ENCODE measurements at places on chromosomes 3 and 15. TPM values are rescaled to one million over a fixed set of nuclear protein-coding genes. Genes with fewer than 3 reads are reported as not detected.

GRCh38 chr3:65984975-65985374, 53.7 kb downstream of the MAGI1 start:
- no peaks in the 10 kb centered on the region for H3K4me1 ChIP-seq
- no peak for DNase-seq
- no peaks in the 10 kb centered on the region for H3K36me3 ChIP-seq
- no peak overlapping the region for H3K4me3 ChIP-seq
- H3K27me3 ChIP-seq: no peaks in the 10 kb centered on the region

DNA sequence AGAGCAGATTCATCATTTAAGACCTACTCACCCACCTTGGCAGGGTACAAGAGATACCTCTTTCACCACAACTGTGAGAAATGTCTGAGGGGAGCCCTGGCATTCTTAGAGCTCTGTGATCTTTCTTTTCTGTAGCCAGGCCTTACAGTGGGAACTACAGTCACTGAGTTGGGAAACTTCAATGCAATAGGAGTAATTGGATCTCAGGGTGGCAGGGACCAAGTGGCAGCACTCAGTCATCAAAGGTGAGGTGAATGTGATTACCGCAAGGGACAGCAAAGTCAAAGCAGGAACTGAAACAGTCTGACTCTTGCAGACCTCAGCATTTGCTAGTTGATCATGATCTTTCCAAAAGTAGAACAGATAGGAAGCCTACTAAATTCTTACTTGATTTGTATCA, 7.2 kb upstream of the MCF2L2 start:
- H3K27me3 ChIP-seq: no peaks in the 10 kb centered on the region
- H3K4me1 ChIP-seq: no peaks in the 10 kb centered on the region
- no peak overlapping the region for H3K4me3 ChIP-seq
- no peaks in the 10 kb centered on the region for H3K36me3 ChIP-seq
- no peak for DNase-seq

DNA sequence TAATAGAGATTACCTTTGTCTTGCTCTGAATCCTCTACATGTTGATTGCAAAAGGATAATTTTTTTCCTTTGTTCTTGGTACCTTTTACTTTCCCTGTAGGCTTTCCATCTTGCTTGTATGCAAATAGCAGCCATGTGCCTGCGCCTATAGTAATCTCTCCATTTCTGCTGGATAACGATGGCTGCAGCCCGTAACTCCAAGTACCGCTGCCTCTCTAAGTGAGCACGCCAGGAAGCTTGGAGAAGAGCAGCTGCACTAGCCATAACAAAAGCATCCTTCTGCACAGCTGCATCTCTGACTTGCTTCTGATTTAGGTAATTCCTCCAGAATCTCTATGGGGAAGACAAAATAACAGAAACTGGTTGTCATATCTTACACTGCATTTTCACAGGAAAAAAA, 89.3 kb downstream of the NR2E3 start:
- DNase-seq: no peak
- no peaks in the 10 kb centered on the region for H3K4me1 ChIP-seq
- H3K27ac ChIP-seq: no peak overlapping the region
- H3K4me3 ChIP-seq: no peak overlapping the region
- H3K27me3 ChIP-seq: no peaks in the 10 kb centered on the region

GRCh38 chr3:13011573-13012220, 61.5 kb downstream of the IQSEC1 start:
- DNase-seq: peak; percentile 82
- H3K4me1 ChIP-seq: peaks cover 48% of the 10 kb centered on the region
- no peak overlapping the region for H3K4me3 ChIP-seq
- H3K27ac ChIP-seq: peak overlapping the region; percentile 61

DNA sequence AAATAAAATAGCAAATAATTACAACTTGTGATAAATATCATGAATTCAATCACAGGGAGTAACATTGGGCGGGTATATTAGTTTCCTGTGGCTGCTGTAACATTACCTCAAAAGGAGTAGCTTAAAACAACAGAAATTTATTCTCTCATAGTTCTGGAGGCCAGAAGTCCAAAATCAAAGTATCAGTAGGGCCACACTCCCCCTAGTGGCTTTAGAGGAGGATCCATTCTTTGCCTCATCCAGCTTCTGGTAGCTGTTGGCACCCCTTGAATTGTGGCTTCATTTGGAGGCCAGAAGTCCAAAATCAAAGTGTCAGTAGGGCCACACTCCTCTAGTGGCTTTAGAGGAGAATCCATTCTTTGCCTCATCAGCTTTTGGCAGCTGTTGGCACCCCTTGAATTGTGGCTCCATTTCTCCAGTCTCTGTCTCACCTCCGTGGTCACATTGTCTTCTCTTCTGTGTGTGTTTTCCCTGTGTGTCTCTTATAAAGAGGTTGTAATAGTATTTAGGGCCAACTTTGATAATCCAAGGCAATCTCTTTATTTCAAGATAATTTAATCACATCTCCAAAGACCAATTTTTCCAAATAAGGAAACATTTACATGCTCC, 3.1 kb upstream of the CFAP20DC start:
- no peaks in the 10 kb centered on the region for H3K4me1 ChIP-seq
- H3K4me3 ChIP-seq: no peak overlapping the region
- H3K27me3 ChIP-seq: no peaks in the 10 kb centered on the region
- DNase-seq: no peak
- no peak overlapping the region for H3K27ac ChIP-seq
- no peaks in the 10 kb centered on the region for H3K36me3 ChIP-seq

DNA sequence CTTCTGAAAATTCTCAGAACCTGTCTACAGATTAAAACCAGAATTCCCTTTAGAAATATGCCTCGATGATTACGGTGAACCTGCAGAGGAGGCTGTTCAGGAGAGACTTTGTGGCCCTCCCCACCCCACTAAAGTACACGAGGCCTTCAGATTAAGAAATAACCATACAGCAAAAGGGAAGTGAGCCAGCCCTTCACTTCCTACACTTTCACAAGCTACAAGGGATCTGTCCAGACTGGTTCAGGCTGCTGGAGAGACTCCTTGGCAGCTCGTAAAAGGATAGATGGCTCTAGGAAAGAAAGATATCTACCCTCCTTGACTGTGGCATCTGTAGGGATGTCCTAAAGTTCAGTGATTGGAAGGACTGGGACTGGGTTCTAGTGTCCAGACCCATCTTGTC, 102.6 kb downstream of the ALDH1A2 start:
- no peaks in the 10 kb centered on the region for H3K27me3 ChIP-seq
- H3K36me3 ChIP-seq: no peaks in the 10 kb centered on the region
- H3K4me1 ChIP-seq: no peaks in the 10 kb centered on the region
- no peak overlapping the region for H3K4me3 ChIP-seq
- DNase-seq: no peak
- no peak overlapping the region for H3K27ac ChIP-seq

DNA sequence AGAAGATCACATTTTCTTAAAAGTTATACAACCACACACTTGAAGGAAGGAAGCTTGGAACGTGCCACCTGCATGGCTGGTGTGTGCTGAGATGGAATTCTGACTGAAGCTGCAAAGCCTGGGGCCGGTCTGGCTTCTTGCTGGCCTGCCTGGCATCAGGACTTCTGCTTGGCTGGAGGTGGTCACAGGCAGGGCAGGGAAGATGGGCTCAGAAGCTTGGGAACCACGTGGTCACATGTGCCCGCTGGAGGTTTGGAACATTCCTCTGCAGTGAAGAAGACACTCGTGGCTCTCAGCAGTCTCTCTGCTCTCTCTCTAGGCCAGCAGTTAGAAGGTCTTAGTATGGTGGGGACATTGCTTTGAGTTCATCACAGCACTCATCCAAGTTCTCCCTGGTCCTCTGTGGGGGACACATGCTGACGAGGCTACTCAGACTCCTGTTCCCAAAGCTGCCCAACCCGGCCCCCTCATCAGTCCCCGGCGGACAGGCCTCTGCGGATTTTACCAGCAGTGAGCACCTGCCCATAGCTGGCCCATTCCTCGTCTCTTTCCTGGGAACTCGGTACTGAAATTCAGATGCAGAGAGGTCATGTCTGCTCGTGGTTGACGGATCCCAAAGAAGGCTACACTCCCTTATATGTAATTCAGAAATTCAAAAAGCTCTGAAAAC, 229.0 kb downstream of the ADAMTS17 start:
- peak overlapping the region; percentile 58 for H3K27ac ChIP-seq
- H3K4me1 ChIP-seq: peaks cover 48% of the 10 kb centered on the region
- DNase-seq: peak; percentile 48

GRCh38 chr15:59678620-59679019, 10.5 kb downstream of the BNIP2 start:
- H3K27me3 ChIP-seq: no peaks in the 10 kb centered on the region
- peaks cover 87% of the 10 kb centered on the region for H3K36me3 ChIP-seq
- no peak for DNase-seq
- H3K4me1 ChIP-seq: peaks cover 2% of the 10 kb centered on the region
- no peak overlapping the region for H3K4me3 ChIP-seq

DNA sequence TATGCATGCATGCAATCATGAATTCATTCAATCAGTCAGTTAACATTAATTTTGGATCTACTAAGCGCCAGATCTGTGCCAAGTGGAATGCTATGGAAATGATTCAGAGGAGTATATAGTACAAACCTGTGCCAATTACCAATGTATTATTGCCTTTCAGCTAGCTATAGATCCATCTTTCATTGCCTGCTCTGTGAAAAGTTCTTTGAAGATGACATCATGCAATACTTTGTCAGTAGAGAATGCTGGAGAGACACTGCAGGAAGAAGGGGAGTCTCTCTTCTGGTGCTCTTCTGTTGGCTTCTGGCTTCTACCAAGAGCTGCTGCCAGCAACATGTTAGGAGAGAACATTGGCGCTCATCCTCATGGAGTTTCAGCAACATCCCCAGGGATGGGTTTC, 81.0 kb upstream of the LMCD1 start:
- no peak overlapping the region for H3K27ac ChIP-seq
- no peak for DNase-seq
- H3K27me3 ChIP-seq: no peaks in the 10 kb centered on the region

GRCh38 chr3:87219611-87220010, 7.5 kb upstream of the CHMP2B start:
- DNase-seq: no peak
- H3K4me1 ChIP-seq: no peaks in the 10 kb centered on the region
- no peak overlapping the region for H3K4me3 ChIP-seq
- no peaks in the 10 kb centered on the region for H3K36me3 ChIP-seq
- peaks cover 9% of the 10 kb centered on the region for H3K27me3 ChIP-seq

GRCh38 chr15:93247466-93248121, 158.6 kb upstream of the RGMA start:
- no peak overlapping the region for H3K27ac ChIP-seq
- H3K4me1 ChIP-seq: no peaks in the 10 kb centered on the region
- H3K4me3 ChIP-seq: no peak overlapping the region
- no peak for DNase-seq
- H3K27me3 ChIP-seq: no peaks in the 10 kb centered on the region
- no peaks in the 10 kb centered on the region for H3K36me3 ChIP-seq

GRCh38 chr3:52087731-52088130, 31.4 kb upstream of the DUSP7 start:
- H3K27me3 ChIP-seq: no peaks in the 10 kb centered on the region
- H3K4me1 ChIP-seq: peaks cover 50% of the 10 kb centered on the region
- H3K4me3 ChIP-seq: no peak overlapping the region

DNA sequence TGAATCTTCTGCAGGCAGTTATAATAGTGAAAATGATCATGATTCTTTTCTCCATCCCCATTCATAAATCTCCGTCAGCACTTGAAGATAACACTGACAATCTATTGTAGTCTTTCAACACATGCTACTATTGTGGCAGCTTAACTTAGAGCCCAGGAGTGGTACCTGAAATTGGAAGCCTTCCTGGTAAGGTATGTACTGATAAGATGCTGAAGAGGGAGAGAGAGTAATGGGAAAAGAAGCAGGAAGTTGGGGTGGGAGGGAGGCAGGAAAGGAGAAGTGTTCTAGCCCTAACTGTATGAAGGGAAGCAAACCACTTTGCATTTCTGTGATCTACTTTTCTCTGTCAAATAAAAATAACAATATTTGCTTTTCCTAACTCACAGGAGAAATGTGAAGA, 197.4 kb upstream of the RORA start:
- no peak for DNase-seq
- H3K36me3 ChIP-seq: no peaks in the 10 kb centered on the region
- no peaks in the 10 kb centered on the region for H3K27me3 ChIP-seq
- no peak overlapping the region for H3K27ac ChIP-seq
- no peaks in the 10 kb centered on the region for H3K4me1 ChIP-seq
- H3K4me3 ChIP-seq: no peak overlapping the region

FANCD2OS gene
- not detected for total RNA-seq

DNA sequence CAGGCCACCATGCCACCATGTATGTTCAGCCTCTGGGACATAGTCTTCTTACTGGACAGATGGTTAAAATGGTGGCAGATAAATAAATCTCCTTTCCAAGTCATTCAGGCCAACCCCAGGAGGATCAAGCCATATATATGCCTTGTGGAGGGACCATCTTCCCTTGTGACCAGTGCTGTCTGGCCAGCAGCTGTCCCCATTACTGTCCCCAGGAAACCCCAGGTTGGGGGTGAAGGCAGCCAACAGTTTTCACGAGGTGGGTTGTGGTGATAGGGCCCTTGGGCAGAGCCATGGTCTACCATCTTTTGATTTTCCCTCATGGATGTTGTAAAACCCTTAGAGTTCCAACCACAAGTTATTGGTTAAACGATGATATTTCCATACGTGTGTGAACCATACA, 48.7 kb upstream of the PCSK6 start:
- no peaks in the 10 kb centered on the region for H3K4me1 ChIP-seq
- no peaks in the 10 kb centered on the region for H3K36me3 ChIP-seq
- H3K4me3 ChIP-seq: no peak overlapping the region
- no peak for DNase-seq
- H3K27ac ChIP-seq: no peak overlapping the region
